Hematopoietic multipotent progenitor cell treated with erythropoietin and hydrocortisone succinate and interleukin-3 and kit ligand, for 4 days (in vitro differentiated cells): ENCODE measurements at places on chromosomes 3 and 15.
A peak's percentile ranks its signal among the peaks of the same experiment; 100 is the strongest.

DNA sequence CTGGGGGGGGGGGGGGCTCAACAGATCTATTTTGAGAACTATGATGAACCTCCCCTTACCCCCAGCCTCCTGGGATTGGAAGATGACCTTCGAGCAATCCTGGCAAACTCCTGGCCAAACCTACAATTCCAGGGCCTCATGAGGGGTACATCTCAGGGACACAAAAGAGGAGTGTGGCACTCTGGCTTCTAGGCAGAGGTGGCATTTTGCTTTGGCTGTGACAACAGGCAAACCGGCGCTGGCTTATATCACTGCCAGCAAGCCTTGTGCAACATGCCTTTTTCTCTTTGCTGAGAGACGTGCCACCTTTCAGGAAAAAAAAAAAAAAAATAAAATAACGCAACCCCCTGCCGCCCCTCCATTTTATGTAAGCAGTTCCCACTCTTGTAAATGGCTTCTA lies 31.8 kb upstream of the FEZF2 start:
- DNase-seq: no peak

DNA sequence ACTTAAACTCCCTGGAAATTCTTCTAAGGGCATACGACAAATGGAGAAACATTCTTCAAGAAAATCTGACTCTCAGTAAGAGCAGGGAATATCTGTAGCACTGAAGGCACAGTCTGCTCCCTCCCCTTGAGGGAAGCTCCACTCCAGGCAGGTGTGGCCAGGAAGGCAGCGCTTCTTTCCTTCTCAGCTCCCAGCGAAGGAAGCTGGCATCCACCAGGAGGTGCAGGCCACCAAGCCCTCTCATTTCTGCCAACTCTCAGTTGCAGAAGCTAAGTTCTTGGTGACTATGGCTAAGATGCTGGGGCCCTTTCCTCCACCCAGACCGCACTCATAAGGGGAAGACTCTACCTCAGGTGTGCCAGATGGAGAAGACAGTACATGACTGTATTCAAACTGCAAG lies 37.7 kb upstream of the SLC41A3 start:
- no peak for DNase-seq

DNA sequence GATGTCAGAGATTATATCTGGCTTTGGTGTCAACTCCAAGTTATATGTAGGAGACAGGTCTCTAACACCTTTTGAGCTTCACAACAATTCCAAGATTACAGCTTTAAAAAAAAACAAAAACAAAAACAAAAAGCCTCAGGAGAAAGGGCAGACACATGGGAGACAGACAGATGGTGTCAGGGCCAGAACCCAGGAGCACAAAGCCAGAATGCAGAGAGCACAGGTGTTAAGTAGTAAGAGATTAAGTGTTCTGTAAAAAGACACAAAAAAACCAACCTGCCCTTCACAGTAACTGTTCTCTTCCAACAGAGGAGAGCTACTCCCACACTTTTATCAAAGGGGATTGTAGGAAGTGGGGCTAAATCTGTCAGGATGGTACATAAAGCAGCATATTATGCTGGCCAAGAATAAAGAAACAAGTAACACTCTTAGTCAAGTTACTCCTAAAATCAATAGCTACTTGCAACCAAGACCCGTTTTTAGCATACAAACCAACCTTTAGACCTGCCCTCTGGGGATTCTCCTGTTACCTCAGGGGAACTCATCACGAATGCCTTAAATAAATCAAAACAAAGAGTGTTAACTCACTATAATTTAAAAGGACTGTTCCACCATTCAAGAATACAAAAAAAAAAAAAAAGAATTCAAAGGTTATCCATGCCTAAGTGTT lies 5.9 kb downstream of the CPEB1 start:
- no peak for DNase-seq

- DNase-seq: no peak
Observed at GRCh38 chr3:20078194-20078714, 38.0 kb downstream of the KAT2B start.

- DNase-seq: no peak
Observed at GRCh38 chr15:100558771-100559254, 30.1 kb upstream of the CERS3 start.

- DNase-seq: no peak
Observed at GRCh38 chr3:2659896-2660295, 450.3 kb downstream of the IL5RA start.

DNA sequence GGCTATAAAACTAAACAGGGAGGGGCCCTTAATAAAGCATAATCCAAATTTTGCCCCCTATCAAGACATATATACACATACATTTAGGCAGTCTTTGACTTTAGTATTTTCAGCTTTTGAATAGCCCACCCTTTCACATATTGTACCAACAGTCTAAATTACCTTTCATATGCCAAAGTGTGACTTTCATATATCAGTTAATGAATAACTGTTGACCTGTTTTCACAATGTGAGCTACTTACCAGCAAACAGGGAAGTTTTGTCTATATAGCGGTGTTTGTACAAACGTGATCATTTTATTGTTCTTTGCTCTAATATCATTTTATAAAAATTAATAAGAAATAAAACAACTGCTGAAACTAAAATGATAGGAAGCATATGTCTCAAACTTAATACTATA lies 28.0 kb downstream of the CEP152 start:
- DNase-seq: no peak

DNA sequence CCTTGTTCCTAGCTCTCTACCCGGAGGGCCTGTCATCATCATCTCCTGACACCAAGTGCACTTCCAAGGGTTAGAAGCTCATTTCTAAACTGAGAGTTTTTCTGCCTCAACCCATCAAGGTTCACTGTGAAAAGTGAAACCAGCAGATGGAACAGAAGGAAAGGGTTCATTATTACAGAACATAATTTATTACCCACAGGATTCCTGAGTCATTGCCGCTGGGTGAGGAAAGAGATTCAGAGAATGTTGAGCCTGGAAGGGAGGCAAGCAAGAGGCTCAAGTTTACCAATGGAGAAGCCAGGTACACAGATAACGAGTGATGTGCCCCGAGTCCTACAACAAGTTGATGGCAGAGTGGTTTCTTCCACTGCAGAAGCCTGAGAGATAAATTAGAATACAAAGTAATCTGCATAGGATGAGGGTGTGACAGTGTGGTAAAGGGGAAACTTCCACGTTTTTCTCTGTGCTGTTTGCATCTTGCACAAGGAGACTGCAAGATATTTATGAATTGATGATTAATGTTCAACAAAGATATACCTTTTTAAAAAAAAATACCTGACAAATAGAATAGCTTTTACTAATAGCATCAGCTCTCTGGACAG lies 80.5 kb upstream of the SETMAR start:
- peak; percentile 17 for DNase-seq
